ENCODE measurements at places on chromosomes 7 and 10.

GRCh38 chr7:156566812-156567549, 73.6 kb upstream of the RNF32 start:
- no peak for DNase-seq

DNA sequence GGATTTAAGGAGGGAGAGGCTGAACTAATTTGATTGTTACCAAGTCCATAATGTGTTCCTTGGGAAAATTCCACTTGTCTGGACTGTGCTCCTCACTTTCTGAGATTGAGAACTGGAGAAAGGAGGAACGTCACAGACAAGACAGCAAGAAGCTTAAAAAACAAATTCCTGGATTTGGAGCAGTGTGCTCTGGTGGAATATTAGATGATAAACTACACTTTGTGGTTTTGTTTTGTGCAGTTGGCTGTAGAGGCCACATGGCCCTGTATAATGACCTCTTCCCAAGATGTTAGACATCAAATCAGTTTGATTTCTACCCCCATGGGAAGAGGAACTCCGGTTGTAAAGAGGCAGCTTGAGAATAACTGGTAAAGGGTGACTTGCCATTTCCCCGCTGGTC, 421.3 kb upstream of the GALNT17 start:
- no peak for DNase-seq

GRCh38 chr10:124605001-124605370, 139.2 kb downstream of the FAM53B start:
- no peak for DNase-seq

DNA sequence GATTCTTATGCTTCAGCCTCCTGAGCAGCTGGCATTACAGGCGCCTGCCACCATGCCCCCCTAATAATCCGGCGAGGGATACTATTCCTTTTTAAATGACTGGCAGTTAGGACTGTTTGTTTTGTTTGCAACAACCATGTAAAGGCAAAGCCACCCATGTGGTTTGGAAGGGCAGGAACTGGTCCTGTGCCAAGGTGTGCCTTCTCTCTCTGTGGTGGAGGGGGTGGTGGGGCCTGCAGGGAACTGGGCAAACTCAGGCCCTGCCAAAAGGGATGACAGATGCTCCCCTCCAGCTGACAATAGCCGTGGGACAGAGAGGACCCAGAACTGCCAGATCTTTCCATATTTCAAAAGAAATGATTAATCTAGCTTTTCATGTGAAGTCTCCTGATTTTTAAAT, 23.5 kb upstream of the WAPL start:
- DNase-seq = no peak

- no peak for DNase-seq
Measured at GRCh38 chr7:50562136-50562535, 3.1 kb downstream of the DDC start.

- no peak for DNase-seq
Measured at GRCh38 chr10:119318411-119319160, 111.2 kb downstream of the GRK5 start.

DNA sequence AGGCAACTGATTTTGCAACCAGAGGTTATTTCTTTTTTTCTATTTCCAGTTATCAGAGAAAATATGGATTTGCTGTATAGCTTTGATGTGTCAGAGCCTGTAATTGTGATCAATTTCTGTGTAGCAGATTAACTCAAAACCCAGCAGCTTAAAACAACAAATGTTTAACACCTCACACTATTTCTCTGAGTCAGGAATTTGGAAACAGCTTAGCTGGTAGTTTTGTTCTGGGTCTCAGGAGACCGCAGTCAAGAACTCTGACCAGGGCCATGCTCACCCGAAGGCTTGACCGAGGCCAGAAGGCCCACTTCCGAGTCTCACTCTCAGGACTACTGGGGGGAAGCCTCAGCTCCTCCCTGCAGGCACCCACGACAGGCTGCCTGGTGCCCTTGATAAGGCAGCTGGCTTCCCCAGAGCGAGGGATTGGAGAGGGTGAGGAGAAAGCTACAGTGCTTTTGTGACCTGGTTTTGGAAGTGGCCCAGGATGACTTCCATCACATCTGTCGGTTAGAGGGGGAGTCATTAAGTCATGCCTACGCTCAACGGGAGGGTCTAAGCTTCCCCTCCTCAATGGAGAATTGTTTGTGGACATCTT, 105.7 kb upstream of the SHH start:
- DNase-seq = no peak

GRCh38 chr10:121088524-121088923, 237.4 kb downstream of the WDR11 start:
- no peak for DNase-seq
